ENCODE measurements at places on chromosomes 11 and 22.
A peak's percentile ranks its signal among the peaks of the same experiment; 100 is the strongest.

DNA sequence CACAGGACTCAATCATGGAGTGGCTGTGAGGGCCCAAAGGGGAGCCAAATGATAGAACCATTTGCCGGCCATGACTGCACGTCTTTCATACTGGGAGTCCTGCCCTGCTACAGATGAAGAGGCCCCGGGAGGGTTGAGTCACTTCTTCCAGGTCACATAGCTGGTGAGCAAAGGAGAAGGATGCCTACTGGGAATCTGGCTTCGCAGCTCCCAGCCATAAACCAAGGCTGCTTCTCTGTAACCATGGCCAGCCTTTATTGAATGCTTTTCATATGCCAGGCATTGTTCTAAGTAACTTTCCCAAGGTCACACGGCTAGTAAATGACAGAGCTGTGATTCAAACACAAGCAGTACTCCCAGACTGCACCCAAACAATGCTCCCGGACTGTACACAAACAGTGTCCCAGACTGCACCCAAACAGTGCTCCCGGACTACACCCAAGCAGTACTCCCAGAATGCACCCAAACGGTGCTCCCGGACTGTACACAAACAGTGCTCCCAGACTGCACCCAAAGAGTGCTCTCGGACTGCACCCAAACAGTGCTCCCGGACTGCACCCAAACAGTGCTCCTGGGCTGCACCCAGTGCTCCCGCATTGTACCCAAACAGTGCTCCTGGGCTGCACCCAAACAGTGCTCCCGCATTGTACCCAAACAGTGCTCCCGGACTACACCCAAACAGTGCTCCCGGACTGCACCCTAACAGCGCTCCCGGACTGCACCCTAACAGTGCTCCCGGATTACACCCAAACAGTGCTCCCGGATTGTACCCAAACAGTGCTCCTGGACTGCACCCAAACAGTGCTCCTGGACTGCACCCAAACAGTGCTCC lies 89.8 kb downstream of the FBXO7 start:
- DNase-seq, result no peak

DNA sequence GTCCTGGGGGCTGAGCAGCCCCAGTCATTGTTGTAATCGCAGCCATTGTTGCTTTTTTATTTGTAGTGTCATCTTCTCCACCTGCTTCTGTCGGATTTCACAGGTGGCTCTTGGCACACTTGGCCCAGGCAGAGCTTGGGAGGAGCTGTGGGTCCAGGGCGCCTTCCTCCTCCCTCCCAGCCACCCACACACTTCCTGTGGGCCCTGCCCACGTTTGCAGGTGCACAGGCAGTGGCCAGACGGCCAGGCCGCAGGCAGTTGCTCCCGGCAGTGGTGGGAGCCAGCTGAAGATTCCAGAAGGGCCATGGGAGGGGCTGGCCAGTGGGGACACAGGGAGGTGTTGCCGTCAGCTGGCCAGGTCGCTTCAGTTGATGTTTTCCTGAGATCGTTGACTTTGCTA lies 1191.9 kb downstream of the BRD1 start:
- no peak for DNase-seq

DNA sequence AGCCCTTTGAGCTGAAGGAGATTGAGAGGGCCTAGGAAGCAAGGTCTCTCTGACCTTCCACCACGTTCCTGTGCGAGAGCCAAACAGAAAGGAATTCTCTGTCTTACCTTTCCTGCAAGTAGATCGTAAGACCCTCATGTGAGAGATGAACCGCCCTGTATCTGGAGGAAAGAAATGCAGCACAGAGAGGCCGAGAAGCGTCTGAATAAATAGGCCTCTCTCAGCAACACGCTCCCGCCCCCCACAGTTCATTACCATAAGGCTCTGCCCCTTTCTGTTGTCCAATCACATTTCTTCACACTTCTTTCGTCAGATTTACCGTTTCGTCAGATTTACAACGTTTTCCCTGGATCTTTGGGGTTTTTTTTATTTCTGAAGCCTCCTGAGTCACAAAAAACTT lies 90.3 kb downstream of the BLID start:
- DNase-seq, result no peak

DNA sequence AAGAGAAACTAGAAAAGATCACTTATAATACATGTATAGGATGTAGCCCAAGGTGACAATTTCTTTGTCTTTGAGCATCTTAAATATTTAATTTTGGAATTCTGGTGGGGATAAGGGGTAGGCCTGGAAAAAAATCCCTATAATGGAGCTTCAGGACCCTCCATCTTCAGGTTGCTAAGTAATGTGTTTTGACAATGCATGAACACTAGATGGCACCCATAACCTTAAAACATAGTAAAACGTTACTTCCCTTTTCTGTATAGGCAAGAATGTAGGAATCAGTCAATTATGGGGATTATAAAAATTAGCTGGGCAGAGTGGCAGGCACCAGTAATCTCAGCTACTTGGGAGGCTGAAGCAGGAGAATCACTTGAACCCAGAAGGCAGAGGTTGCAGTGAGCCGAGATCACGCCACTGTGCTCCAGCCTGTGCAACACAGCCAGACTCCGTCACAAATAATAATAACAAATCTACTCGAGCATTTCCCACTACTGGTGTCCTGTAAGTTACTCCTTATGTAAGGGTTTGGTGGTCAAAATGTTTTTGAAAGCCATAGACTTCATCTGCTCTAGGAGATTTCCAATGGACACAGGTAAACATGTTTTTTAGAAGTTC lies 541.9 kb upstream of the CCDC90B start:
- DNase-seq, result no peak

DNA sequence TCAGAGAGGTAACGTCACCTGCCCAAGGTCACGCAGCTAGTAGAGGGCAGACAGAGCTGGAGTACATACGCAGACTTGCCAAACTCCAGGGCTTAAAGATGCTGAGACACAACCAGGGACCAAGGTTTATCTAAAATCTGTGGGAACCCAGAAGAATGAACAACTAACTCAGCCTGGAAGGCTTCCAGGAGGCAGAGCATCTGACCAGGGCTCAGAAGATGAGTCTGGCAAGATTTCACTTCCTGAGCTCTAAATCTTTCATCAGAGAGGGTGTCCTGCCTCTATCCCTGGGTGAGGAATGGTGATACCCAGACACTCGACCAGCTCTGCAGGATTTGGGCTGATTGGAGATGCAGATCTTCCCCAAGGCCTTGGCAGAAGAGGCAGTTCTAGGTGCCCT lies 9.1 kb downstream of the GAL3ST1 start:
- no peak for DNase-seq

DNA sequence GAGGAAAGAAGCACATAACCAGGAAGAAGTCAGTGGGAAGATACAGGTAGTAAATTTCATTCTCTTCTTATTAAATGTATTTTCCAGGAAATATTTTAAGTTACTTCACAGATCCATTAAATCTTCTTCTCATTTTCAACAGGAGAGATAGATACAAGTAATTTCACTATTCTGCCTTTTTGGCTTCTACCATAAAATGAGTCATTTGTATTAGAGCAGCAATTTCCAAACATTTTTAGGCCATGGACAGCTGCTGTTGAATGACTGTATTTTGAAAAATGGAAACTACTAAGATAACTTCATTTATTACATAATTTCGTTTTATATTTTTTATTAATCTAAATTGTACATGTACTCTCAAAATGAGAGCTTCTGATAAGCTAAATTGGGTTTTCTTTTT lies 809.6 kb upstream of the API5 start:
- no peak for DNase-seq

DNA sequence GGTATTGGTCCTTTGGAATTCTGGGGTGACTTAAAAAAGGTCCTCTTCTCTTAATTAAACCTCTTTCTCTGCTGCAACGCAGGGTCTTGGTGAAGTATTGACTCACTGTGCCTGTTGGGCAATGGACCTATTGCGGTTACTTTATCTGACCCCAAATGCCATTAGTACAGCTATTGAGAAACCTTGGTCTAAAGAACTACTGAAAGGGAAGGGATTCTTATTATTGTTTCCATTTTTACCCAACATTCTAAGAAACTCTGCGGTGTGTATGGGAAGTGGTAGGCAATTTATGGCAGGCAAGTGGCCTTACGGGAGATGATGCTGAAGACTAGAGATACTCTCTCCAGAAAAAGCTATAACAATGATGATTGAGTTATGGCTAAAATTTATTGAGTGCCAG lies 12.5 kb downstream of the SLC6A5 start:
- no peak for DNase-seq

DNA sequence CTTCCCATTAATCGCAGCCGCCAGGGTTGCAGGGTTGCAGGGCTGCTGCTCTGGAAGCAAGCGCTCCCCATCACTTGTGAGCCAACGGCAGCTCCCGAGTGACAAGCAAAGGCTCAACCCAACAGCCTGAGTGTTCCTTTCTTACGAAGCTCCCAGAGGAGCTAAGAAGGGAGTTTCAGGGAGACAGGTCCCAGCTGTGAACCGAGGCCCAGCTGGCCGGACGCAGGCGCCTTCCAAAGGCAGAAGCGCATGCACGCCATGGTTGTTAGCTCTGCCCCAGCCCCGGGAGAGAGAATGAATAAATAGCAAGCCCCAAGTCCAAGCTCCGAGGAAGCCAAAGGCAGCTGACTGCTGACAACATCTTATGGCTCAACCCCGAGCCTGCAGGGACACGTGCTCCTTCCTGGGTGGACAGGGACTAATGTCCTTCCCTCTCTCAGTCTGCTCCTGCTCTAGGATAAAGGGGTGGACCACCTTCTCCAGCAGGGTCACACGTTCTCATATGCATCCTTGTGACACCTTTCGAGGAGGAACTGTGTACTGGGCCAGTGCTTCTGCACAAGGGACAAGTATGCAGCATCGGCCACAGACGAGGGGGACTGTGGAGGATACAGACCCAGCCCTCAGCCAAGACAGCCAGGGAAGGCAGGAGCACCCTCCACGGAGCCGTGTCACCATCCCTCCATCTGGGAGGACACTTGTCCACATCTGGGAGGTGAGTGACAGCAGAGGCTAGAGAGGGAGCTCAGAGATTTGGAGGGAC lies 29.9 kb downstream of the SHANK2 start:
- no peak for DNase-seq

- DNase-seq, result no peak
Measured at GRCh38 chr11:119964136-119965025, 173.5 kb downstream of the TRIM29 start.

- no peak for DNase-seq
Measured at GRCh38 chr22:28425211-28425610, 254.4 kb downstream of the TTC28 start.

DNA sequence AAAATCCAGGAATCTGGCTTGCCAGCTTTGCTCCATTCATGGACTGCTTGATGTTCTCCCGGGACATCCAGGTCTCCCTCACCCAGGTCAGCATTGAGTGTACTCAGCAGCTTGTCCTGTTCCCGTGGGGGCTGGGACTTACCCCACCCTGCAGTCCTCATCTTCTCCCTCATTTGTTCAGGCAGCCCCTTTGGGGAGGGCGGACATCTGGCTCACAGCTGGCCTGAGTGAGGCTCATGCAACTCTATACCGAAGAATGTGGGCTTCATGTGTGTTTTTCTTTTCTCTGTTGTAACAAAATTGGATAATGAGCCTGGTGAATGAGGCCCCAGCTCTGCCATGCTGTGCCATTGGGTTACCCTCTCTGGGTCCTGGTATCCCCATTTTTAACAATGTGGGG lies 227.7 kb upstream of the TENM4 start:
- DNase-seq, result no peak

DNA sequence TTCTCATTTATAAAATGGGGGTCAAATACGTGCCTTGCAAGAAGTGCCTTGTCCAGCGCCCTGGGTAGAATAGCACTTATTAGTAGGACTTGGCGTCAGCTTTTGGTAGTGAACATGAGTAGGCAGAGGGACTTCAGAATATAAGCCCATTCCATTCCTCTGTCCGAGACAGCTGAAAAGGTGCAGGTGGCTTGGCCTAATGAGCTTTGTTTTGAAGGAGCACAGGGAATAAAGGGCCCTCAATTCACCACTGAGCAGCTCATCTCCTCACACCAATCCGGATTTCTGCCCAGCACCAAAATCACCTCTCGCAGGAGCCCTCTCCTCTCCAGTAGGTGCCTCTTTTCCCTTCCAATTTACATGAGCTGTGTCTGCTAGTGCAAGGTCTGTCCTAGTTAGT lies 91.2 kb downstream of the DSCAML1 start:
- no peak for DNase-seq

- DNase-seq, result no peak
Measured at GRCh38 chr22:20792966-20793728, 19.2 kb downstream of the SERPIND1 start.

DNA sequence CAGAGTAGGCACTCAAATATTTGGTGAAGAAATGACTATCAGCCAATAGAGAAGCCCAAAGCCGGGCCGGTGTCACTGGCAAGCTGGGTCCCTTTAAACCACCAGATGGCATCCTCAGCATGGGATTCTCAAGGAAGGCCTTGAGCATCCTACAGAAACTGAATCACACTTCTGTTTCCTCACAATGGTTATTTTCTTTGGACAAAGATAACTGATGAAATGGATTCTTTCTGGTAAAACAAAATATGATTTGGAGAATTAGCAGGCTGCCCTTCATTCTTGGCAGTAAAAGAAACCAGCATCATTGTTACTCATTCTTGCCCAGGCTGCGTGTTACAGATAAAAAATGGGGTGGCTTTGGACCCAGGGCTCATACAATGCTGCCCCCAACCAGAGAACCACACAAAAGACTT lies 30.3 kb upstream of the ASPHD2 start:
- DNase-seq, result peak; percentile 19

DNA sequence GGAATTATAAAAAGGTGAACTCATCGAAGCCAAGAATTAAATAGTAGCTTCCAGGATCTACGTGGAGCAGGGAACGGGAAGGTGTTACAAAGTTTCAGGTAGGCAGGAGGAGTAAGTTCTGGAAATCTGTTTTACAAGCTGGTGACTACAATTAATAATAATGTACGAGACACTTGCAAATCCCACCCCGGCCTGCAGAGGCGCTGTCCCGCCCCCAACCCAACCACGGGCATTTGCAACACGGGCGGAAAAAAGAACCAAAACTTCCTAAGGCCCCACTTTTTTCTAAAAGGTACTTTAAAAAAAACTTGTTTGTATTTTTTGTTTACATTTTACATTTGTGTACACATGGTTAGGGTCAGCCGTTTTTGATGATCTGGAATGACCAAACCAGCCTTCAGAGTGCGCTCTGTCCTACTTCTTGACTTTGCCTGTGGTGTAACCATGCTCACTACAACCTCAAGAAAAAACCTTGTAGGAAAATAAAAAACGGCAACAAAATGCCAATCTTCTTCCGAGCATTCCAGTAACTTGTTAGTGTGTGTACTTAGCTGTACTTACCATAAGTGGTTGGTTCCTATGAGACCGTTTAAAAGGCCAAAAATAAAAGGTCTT lies 449.6 kb upstream of the B3GAT1 start:
- DNase-seq, result no peak

GRCh38 chr11:12193515-12194336 lies 83.3 kb downstream of the MICAL2 start:
- DNase-seq, result no peak

DNA sequence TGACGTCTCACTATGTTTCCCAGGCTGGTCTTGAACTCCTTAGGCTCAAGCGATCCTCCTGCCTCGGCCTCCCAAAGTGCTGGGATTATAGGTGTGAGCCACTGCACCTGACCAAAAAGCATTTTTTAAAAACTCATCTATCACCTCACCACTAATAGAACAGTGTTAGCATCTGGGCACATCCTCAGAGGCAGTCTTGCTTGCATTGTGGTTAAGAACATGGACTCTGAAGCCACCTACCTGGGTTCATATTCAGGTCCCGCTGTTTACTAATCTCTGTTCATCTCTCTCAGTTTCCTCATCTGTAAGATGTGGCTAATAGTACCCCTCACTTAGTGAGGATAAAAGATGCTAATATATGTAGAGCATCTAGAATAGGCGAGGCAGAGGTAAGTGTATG lies 90.6 kb downstream of the PACS1 start:
- DNase-seq, result no peak
